ENCODE measurements at places on chromosomes 11 and 22.
A peak's percentile ranks its signal among the peaks of the same experiment; 100 is the strongest.

DNA sequence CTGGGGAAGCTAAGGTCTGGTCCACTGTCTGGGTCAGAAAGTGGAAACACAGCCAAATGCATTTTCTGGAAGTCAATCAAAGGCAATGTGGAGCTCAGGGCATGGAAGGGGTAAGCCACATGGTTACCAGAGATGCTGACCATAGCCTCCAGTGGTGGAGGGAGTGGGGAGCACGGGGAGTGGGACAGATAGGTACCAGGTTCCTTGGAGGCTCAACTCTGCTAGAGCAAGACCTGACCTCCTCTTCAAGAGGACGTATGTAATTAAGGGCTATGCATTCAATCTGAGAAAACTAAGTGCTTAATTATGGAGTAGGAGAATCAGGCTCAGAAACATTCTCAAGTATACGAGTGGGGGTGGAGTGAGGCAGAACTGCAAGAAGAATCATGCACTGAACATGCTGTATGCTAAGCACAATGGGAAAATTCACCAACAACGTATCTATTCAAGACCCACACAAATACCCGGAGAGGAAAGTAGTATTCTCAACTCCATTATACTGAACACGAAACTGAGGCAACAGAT is 65.2 kb upstream of the PHOX2A start:
- DNase-seq, result no peak

DNA sequence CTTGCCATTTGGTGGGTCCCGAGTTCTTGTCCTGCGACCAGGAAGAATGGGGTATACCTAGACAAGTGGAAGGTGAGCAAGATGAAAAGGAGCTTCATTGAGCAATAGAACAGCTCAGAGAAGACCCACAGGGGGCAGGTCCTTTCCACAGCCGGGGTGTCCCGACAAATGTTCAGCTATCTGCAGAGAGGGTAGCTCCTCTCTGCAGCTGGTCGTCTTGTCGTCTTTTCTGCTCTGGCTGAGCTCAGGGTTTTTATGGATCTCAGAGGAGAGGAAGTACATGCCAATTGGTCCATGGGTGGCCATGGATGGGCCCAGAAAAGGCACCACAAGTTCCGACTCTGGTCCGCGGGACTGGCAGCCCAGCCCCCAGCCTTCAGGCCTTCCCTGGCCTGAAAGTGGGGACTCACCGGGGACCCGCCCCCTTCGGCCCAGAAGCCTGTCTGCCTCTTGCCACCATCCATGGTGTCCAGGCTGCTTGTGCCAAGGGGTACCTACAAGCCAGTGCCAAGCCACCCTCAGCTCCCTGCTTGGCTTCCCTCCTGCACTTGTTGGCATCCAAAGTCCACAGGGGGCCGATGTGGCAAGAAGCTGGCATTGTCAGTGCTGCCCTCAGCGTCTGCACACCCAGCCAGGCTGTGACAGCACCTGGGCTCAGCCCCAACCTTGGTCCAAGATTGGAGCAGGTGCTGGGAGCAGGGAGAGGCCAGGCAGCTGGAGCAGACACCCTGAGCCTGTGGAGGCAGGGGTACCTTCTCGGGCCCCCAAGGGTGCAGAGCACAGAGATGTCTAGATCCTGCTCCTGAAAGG is 438.9 kb downstream of the TBC1D22A start:
- no peak for DNase-seq

- no peak for DNase-seq
These were observed 62.1 kb downstream of the ADAMTS15 start for GRCh38 chr11:130510407-130511006.

- no peak for DNase-seq
These were observed 135.8 kb upstream of the PITPNB start for GRCh38 chr22:28054819-28055208.

GRCh38 chr11:117819096-117820040 is 5.2 kb downstream of the FXYD2 start:
- peak; percentile 80 for DNase-seq

DNA sequence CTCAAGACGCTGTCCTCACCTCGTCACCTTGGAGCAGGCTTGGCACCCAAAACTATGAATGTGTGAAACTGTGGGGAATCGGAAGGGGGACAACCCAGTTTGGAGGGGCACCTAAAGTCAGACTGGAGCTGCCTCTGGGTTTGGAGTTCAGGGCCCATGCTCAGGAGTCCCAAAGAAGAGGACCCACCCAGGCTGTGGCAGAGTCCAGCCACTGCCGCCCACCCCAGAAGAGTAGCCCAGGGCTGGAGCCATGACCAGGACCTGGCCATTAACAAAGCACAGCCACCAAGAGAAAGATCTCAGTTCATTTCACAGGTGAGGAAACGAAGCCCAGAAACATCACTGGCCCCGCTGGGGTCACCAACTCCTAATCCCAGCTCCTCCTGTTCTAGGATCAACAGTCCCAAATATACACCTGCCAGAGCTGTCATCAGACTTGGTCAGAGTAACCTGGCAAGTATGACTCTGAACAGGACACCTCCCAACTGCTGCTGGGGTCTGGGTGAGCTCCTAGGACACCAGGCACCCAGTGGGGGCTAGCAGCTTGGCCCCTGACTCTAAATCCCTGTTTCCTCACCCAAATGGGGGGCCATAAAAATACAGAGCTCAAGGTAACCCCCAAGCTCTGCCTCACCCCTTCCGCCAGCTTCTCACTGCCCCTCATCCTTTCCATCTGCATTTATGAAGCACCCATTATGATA is 2.7 kb downstream of the RAB3IL1 start:
- DNase-seq, result no peak

DNA sequence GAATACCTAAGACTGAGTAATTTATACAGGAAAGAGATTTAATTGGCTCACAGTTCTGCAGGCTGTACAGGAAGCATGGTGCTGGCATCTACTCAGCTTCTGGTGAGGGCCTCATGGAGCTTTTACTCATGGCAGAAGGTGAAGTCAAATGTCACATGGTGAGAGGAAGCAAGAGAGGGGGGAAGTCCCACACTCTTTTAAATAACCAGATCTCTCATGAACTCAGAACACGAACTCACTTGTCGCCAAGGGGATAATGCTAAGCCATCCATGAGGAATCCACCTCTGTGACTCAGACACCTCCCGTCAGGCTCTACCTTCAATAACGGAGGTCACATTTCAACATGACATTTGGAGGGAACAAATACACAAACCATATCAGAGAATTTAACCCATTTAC is 42.2 kb downstream of the BIRC2 start:
- DNase-seq, result no peak

DNA sequence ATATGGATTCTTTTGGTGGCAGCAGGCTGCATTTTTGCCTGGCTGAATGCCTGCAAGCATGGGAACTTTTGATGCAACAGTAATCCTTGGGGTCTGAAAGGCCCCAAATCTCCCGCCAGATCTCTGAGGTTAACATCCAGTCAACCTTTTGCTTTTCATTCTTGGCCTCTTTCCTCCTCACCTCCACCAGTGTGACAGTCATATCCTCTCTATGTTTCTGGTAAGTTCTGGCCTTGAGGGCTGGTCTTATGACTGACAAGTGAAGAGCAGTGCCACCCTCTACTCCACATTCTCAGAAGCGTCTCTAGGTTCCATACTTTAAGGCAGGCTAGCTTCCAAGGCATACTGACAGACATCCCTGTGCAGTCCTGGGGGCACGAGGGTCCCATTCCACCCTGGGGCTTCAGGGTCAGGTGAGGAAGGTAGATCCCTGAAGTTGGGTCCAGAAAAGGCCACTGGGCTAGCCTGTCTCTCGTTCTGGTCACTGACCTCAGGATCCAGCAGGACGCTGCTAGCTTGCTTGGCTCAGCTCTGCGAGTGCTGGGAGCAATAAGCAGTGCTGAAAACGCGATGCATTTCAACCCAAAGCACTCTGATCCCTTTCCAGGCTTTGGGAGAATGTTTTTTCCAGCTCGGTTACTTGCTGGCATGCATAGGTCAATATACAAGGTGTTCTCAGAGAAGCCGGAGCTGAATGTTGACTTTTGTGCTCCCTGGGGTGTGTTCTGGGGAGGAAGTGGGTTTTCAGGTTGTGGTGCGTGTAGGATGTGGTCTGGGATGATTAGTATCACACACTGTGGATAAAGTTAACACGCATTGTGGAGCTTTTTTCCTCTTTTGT is 75.2 kb downstream of the PTPRJ start:
- no peak for DNase-seq

GRCh38 chr11:126696982-126697381 is 303.6 kb downstream of the KIRREL3 start:
- DNase-seq, result no peak

GRCh38 chr11:17389211-17389956 is 925 bp upstream of the KCNJ11 start:
- peak; percentile 74 for DNase-seq

- peak; percentile 43 for DNase-seq
These were observed 5.4 kb upstream of the IGLL5 start for GRCh38 chr22:22882033-22882717.

DNA sequence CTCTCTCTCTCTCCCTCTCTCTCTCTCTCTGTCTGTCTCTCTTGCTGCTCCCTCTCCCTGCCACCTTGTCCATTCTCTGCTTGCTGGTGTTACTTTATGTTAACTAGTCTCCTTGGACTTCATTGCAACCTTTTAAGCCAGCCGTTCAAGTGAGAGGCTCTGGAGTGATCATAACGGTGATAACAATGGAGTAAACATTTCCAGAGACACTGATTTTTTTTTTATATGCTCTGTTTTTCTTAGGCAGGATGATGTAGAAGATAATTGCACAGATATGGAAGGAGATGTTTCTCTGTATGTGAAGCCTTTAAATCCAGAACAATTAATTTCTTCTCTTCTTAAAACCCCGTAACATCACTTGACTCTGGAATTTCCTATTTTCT is 287.7 kb downstream of the TMEM135 start:
- DNase-seq, result no peak

DNA sequence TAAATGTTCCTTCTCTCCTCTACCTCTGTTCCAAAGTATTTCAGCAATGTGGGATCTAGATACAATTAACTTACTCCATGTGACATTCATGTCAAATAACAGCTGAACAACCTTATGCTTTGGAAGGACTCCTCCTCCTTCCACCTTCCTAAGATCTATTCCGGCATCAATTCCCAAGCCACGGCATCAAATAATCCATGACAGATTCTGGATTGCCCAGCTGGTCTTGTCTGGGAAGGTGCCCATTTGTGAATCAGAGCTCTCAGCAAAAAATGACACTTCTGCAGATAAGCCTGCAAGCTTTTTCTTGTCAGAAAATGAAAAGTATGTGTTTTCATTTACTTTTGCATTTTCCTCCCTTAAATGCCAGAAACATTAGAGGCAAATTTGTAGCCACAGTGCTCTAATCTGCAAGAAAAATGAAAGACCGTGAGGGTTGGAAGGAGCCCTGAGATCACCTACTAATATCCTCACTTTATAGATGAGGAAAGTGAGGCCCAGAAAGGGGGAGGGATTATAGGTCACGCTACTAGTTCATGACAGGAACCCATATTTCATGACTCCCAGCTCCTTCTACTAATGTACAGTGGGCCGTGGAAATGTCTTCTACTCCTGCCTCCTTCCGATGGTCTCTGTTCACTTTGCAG is 124.0 kb downstream of the ME3 start:
- no peak for DNase-seq

DNA sequence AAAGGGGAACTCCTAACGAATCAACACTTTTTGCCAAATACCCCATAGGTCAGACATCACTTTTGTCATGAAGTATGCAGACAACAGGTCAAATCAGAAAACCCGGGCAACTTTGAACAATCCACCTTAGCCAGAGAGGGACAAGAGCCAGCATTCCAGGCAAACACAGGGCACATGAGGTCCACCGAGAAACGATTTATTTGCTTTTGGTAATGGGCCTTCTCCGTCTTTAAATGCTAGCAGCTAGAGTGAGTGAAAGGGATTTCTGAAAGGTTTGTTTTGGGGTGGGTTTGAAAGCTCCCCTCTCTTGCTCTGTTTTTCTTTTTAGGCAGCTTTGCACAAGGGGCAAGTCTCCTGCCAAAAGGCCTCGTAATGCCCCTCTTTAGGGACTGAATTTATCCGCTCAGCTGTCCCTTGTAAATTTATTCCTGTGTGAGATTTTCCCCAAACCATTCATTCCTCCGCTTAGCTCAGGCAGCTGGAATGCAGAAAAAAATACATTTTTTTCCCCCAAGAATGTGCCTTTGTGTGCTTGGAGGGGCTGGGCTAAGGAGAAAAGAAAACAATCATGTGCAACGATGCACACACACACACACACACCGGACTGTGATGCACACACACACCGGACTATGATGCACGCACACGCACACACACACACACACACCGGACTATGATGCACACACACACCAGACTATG is 196.9 kb downstream of the SNX19 start:
- DNase-seq, result no peak

- peak; percentile 52 for DNase-seq
These were observed 615.4 kb upstream of the B3GAT1 start for GRCh38 chr11:135027461-135027860.

GRCh38 chr11:119847853-119848252 is 118.9 kb upstream of the NECTIN1 start:
- DNase-seq, result no peak
